ENCODE measurements at places on chromosomes 16 and 17.

GRCh38 chr16:80007231-80007630 is 406.7 kb upstream of the MAF start:
- DNase-seq: no peak

DNA sequence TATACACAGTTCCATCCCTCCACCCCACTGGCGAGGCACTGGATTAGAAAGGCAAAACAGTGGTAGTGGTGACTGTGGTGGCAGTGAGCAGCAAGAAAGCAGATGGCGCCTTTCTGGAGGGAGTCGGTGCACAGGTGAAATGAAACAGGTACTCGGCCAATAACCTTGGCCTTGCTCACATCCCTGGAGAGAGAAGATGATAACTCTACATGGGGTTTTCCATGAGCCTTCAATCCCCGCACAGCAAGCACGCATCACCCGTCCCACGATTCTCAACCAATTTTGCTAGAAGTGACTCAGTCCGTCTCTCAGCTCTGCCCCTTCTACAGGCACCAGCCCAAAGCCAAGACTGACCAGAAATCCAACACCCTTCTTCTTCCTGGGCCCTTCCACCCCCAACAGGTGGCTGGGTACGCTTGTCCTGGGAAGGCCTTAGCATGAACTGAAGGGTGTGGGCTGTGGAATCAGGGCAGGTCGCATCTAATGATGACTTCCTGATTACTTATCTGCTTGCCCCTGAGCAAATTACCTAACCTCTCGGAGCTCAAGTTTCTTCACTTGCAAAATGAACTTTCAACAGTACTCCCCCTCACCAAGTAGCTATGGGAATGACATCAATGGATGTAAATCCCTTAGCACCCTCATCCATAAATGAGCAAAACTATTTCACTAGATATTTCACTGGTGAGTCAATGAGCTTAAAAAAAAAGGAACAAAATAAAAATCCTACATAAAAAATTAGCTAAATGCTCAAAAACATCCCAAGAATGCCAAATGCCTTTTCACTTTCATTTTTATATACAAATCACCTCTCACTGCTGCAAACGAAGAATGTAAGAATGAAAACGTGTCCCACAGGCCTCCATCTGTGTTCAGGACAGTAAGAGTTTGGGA is 18.0 kb downstream of the XPO6 start:
- peak; percentile 50 for DNase-seq

GRCh38 chr16:55475919-55476318 is 3.1 kb upstream of the MMP2 start:
- DNase-seq: no peak

GRCh38 chr17:27459433-27459832 is 3.2 kb downstream of the KSR1 start:
- DNase-seq: no peak

DNA sequence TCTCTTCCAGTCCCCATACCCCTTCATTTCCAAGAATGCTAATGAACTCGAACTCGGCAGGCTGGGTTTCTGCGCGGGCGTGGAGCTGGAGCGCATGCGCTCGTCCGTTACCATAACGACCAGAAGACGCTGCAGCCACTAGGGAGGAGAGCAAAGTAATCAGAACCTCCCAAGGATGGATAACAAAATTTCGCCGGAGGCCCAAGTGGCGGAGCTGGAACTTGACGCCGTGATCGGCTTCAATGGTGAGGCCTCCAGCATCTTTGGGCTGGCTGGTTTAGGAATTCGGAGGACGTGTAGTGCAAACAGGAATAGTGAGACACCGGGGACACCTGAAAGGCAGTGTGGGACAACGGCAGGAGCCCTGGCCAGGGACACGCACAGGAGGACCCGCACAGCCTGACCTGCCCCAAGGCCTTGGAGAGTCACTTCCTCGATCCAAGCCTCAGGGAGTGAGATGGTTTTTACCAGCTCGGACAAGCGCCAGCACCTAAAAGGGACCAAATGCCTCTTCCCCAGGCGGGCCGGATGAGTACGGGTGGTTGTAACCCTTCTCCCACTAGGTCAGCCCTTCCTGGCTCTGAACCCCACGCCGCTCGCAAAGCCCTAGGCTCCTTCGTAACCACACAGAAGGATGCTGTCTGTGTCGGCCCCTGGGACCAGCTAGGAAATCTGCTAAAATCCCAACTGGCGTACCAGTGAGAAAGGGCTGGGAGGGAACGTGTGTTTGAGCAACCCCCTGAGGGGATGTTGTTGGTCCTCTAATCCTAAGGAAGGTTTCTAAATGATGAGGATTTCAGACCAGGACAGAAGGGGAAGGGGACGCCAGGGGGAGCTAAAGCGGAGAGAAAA is at the start of gene CFAP52:
CFAP52 (plus strand) TSS at position 122 of the 852 bp plus-strand sequence; CDS start at position 176, 54 bp downstream.
- DNase-seq: peak; percentile 82

DNA sequence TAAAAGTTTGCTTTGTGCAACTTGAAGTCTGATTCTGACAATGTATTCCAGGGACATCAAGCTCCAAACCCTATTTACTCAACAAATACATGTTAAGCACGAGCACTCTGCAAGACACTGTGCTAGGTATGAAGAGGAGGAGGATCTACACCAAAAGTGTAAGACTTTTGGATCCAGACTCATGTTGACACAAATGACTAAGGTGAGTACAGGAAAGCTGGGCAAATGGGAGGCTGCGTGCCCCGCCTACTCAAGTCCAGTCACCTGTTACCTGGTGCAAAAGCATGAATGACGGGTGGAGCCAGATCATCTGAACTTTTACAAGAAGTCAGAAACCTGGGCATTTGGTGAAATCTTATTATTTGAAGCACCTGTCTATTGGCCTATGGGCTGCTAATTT is 120.7 kb downstream of the ABCC12 start:
- DNase-seq: no peak

GRCh38 chr17:42179911-42180410 is 981 bp downstream of the KCNH4 start:
- DNase-seq: no peak

- DNase-seq: no peak
Measured at GRCh38 chr17:47218896-47219430, 9.8 kb downstream of the MYL4 start.

DNA sequence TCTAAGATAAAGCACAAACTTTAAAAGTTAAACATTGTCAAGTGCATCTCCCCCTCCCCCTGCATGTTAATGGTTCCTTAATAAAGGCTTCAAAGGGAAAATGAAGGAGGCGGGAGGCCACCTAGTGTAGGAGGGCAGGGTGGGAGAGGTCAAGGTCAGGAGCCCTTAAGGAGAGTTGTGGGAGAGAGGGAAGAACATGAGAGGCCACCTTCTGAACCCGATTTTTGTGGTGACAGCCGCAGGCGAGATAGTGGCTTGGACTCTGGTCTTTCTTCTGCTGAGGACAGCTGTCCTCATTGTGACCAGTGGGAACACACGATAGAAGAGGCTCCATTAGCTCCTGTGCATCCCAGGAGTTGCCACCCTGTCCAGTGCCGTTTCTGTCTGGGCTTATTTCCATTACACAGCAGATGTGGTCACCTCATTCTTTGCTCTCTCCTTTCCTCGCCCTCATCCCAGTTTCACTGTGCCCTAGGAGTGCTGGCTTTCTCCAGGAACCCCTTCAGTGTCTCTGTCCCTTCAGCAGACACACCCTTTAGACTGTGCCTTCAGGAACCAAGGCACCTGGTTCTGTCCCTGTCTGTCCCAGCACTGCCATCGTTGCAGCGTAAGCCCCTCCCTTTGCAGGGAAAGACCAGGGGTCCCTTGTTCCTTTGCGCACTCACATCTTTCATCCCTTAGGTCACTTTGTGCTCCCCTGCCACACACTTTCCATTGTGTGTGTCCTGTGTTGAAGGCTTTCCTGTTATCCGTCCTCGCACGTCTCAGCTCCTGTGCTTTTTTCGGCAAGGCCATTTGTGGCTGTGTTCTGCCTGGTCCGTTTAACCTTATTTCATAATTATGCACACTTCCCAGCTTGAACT is 7.5 kb downstream of the SEC14L1 start:
- DNase-seq: no peak
